ENCODE measurements at places on chromosomes 5 and 9.

GRCh38 chr9:107620236-107620635 lies 130.7 kb upstream of the KLF4 start:
- no peak for DNase-seq

DNA sequence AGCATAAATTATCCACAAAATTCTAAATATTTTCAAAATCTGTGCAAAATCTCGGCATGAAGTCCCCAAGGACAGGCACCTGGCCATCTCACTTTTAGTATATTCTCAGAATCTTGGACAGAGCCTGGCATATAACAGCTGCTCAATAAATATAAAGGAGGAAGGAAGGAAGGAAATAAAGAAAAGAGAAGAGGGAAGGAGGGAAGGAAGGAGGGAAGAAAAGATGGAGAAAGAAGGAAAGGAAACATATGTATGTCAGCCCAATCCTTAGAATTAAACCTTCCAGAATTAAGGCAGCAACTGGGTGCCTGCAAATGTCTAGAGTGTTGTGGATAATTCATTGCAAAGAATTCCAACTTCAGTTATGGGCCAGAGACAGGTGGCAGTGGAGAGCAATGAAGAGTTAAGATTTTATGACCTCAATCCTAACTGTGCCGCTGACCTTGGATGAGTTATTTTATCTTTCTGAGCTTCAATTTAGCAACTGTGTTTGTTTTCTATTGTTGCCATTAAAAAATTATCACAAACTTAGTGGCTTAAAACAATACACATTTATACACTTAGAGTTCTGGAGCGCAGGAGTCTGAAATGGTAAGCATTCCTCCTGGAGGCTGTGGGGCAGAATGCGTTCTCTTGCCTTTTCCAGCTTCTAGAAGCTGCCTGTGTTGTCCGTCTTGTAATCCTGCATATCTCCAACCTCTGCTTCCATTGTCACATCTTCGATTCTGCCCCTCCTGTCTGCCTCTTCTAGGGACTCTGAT lies 200.9 kb upstream of the MSX2 start:
- DNase-seq: no peak

GRCh38 chr5:149153751-149154610 lies 12.7 kb downstream of the ABLIM3 start:
- DNase-seq: no peak

GRCh38 chr5:10017786-10018185 lies 231.9 kb downstream of the ATPSCKMT start:
- no peak for DNase-seq

DNA sequence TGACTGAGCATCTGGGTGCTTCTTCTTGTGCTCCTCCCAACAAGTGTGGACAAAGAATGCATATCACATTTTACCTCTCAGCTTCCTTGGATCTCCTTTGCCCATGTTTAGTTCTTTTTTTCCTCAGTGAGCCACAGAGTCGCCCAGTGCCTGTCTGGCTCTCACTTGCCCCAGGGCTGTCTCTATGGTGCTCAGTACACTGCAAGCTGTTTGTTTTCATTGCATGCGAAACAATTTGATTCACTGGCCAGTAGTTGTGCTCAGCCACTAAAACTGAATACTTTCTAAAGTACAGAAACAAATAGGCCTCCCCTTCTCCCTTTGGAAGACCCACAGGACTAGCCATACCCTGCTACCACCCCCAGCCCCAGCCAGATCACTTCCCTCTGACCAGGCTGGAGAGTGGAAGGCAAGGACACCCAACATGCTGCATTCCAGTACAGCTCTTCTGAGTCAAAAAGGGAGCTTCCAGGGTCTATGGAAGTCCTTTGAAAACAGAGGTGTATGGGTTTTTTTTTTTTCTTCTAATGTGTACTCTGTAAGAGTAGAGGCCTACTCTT lies 3.8 kb downstream of the LHFPL2 start:
- no peak for DNase-seq

DNA sequence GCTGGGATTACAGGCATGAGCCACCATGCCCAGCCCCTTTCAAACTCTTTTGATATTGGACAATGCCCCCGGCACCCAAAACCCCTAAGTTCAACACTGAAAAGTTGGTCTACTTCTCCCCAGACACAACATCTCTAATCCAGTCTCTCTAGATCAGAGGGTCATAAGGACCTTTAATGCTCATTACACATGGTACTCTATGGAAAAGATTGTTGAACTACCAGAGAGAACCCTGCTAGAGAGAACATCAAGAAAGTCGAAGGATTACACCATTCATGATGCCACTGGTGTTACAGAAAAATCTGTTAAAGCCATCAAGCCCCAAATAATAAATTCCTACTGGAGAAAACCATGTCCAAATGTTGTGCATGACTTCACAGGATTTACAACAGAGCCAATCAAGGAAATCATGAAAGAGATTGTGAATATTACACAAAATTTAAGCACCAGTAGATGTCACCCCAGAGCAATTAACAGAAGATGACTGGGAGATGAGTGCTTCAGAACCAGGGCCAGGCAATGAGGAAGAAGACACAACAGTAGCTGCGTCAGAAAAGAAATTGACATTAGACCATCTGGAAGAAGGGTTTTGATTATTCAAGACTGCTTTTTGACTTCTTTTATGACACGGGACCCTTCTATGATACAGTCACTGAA lies 28.3 kb upstream of the NIPAL4 start:
- DNase-seq: no peak

DNA sequence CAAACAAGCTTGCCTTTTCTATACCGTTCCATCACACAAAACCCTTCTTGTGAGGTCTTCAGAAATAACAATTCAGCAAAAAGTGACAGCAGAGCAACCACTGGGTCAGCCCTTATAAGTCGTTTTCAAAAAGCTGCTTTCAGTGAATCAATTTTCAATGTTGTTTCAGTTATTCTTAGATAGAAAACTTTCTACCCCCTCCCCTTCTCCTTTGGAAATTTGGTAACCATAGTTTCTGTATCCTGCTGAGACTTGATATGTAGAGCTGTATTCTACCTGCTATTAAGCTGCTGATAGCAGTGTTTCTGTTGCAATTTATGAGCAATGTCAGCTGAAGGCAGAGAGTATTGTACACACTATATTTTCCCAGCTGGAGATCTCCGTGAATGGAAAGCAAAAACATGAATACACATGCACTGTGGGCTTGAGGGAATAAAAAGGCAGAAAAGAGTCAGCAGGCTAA lies 75.7 kb downstream of the ZNF608 start:
- DNase-seq: no peak

- DNase-seq: no peak
Measured at GRCh38 chr5:32302835-32303754, 9.6 kb downstream of the MTMR12 start.

GRCh38 chr5:67094476-67095300 lies 101.9 kb downstream of the CD180 start:
- DNase-seq: no peak
